ENCODE measurements at places on chromosomes 3 and 15.

GRCh38 chr3:189688262-189688661, 57.1 kb downstream of the TP63 start:
- no peak overlapping the region for H3K4me3 ChIP-seq
- H3K36me3 ChIP-seq, result no peaks in the 10 kb centered on the region

GRCh38 chr3:38655708-38656300, 6.3 kb upstream of the SCN5A start:
- H3K4me3 ChIP-seq, result no peak overlapping the region
- no peak overlapping the region for H3K27ac ChIP-seq
- H3K27me3 ChIP-seq, result peaks cover 8% of the 10 kb centered on the region
- peaks cover 4% of the 10 kb centered on the region for H3K4me1 ChIP-seq

DNA sequence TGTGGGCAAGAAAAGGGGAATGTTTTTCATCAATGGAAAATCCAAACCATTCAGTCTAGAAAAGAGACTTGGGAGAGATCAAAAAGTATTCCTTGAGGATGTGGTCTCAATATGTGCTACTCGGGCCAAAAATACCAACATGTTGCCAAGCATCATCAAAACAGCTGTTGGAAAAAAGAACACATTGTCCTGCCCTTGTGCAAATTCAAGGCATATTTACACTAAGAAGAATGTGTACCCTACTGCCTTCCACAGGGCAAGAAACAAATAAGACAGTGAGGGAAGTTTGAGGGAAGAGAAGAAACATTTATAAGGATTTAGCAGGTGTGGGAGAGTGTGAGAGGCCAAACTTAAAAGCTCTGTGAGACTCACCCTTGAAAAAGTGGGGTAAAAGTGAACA, 252.1 kb downstream of the NTRK3 start:
- H3K27ac ChIP-seq, result no peak overlapping the region
- H3K27me3 ChIP-seq, result no peaks in the 10 kb centered on the region

DNA sequence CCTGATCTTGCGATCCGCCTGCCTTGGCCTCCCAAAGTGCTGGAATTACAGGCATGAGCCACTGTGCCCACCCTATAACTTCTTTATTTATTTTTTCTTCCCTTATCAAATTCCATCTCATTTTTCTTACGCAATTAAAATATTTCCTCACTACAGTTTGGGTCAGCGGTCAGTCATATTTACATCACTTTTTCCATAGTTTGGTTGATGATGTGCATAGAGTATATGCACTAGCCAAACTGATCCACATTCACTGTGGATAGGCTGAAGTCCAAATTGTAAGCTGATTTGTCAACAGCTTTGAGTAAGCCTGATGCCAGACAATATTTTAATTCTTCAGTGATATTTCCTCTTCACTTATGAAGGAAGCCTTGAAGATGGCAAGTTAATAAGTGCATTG, 256.3 kb downstream of the TIGIT start:
- no peak overlapping the region for H3K4me3 ChIP-seq
- DNase-seq, result no peak
- H3K27me3 ChIP-seq, result no peaks in the 10 kb centered on the region

GRCh38 chr3:194787650-194788049, 102.0 kb downstream of the FAM43A start:
- H3K4me3 ChIP-seq, result no peak overlapping the region
- no peaks in the 10 kb centered on the region for H3K27me3 ChIP-seq
- DNase-seq, result no peak
- no peak overlapping the region for H3K27ac ChIP-seq
- no peaks in the 10 kb centered on the region for H3K4me1 ChIP-seq

- no peaks in the 10 kb centered on the region for H3K4me1 ChIP-seq
- H3K36me3 ChIP-seq, result no peaks in the 10 kb centered on the region
- H3K4me3 ChIP-seq, result no peak overlapping the region
- no peak overlapping the region for H3K27ac ChIP-seq
Measured at GRCh38 chr3:54192026-54192425, 69.7 kb downstream of the CACNA2D3 start.

GRCh38 chr3:113454057-113454456, 12.8 kb upstream of the CFAP44 start:
- no peak for DNase-seq
- H3K27ac ChIP-seq, result no peak overlapping the region
- no peaks in the 10 kb centered on the region for H3K27me3 ChIP-seq
- no peaks in the 10 kb centered on the region for H3K4me1 ChIP-seq
- H3K36me3 ChIP-seq, result peaks cover 9% of the 10 kb centered on the region
- no peak overlapping the region for H3K4me3 ChIP-seq

Measured in CD8-positive, alpha-beta memory T cell (primary cell).